Hepatic stellate cell (primary cell): ENCODE measurements at places on chromosomes 1 and 21.

GRCh38 chr1:153567621-153568366 is 2.1 kb upstream of the S100A2 start:
- no peak for DNase-seq

- DNase-seq: no peak
Observed at GRCh38 chr1:223125766-223126165, 17.3 kb downstream of the TLR5 start.

- no peak for DNase-seq
Observed at GRCh38 chr21:39136711-39137110, 46.5 kb downstream of the PSMG1 start.

GRCh38 chr1:221335161-221336101 is 406.5 kb downstream of the DUSP10 start:
- DNase-seq: peak; percentile 34

DNA sequence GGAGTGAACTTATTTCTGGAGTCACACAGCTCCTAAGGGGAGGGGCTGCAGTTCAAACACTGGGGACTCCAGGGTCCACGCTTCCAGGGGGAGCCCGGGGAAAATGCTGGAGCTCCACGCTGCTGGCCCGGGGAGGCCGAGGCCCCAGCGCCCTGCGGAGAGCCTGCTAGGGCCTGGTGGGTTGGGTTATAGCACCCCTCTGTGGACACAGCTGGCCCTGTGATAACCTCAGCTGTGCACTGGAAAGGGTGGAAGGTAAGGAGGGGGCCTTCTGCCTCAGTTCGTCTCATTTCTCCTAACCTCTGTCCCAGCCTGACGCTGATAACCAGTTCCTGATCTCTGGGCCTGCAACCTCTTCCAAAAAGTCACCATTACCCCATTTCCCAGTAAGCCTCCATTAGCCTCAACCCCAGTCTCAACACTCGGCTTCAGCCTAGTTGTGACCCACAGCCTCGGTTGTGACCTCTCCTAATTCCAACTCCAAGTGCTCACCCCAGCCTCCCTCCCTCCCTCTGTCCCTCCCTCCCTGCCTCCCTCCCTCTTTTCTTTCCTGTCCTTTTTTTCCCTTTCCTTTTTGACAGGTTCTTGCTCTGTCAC is 7.1 kb downstream of the NBL1 start:
- DNase-seq: peak; percentile 94

DNA sequence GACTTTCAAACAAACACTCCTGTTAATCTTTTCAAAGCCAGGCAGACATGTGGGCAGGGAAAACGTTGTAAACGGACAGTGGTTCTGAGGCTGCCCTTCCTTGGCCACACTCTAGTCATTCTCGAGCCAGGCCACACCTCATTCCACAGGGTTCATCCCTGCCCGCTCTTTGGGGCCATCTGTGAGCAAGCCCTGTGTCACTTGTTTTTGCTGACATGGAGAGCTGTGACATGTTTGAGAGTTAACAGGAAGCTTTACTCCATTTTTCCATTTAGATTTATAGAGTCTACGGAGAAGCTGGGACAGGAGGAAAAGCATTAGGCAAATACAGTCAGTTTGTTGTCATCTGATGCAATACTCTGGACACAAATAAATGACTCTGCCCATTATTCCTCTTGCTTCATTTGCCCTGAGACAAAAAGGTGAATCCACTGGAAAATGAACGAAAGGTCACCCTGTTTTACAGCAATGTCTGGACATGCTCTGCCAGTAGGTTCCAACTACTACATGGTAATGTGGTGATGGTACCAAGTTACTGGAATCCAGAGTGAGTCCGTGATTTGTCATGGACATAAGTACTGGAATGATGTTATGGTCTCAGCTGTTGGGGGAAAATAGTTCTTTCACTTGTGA is 126.9 kb downstream of the CLIC6 start:
- DNase-seq: no peak

GRCh38 chr1:248618878-248619277 is 16.0 kb downstream of the OR2T11 start:
- DNase-seq: peak; percentile 17

DNA sequence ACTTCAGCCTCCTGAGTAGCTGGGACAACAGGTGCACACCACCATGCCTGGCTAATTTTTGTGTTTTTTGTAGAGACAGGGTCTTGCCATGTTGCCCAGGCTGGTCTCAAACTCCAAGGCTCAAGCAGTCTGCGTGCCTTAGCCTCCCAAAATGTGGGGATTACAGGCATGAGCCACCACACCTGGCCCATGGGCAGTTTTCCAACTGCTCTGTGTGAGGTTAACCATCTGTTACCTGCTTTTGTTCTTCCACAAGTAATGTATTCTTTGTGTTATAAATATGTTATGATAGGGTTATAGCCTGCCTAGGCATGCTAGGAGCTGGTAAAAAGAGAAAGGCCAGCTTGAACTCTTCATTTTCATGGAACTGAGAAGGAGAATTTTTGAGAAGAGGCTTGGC is 30.7 kb downstream of the TUFT1 start:
- no peak for DNase-seq
